ENCODE measurements at places on chromosomes 4 and X.

GRCh38 chr4:181784881-181785280, 458.3 kb upstream of the TENM3 start:
- DNase-seq, result no peak

GRCh38 chr4:36274158-36274557, 7.3 kb upstream of the DTHD1 start:
- DNase-seq, result peak; percentile 29

DNA sequence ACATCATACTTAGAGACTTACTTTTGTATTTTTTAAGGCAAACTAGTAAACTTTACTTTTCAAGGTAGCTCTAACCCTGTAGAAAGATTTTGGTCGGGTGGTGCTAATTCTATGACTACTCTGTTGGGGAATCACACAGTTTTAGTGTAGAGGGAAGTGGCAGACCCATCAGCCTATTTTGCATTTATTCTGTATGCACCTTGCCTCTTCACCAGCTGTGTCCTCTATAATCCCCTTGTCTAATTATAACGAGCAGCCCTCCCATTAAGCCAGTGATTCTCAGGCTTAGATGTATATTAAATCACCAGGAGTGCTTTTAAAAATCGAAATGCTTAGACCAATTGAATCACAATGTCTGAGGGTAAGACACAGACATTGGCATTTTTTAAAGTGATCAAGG, 78.1 kb downstream of the GALNT7 start:
- DNase-seq, result no peak

DNA sequence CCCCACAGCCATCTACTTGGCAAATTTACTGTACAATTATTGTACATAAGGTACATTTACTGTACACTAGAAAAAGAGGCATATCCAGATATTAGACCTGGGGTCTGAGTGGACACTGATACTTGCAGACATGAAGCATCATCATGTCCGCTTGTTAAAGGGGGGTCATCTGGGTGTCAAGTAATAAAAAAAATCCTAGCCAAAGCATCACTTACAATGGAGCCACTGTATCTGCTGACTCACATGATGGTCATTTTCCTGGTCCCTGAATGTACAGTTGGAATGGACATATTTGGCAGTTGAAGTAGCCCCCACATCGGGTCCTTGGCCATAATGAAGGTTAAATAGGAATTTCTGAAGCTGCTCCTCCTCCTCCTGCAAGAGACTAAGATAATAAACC, 228.8 kb downstream of the THOC2 start:
- peak; percentile 8 for DNase-seq

GRCh38 chrX:71198066-71198465, 25.0 kb upstream of the GJB1 start:
- no peak for DNase-seq

DNA sequence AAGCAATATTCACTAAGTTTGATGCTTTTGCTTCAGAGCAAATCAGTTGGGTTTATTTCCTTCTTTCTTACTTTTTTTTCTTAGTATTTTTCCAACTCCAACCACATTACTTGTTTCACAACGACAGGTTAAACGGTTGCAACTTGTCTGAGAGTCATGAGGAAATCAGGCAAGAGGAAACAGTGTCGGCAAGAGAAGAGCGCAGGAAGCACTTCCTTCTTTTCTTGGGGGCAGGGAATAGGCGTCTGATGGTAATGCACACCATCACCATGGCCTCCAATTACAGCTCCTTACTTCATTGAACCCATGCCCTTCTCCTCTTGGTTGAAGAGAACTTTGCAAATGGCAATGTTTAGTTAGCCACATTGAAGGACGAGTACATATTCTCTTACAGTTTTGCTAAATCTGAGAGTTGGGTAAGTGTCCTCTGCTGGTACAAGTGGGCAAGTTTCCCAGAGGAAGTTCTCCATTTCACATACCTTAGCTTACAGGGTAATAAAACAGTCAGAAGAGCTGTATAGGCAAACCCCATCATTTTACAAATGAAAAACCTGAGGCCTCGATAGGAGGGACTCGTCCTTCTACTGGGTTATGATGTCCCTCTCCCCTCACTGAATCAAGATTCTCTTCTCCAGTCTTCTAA, 8.3 kb upstream of the CXCL8 start:
- DNase-seq, result no peak

DNA sequence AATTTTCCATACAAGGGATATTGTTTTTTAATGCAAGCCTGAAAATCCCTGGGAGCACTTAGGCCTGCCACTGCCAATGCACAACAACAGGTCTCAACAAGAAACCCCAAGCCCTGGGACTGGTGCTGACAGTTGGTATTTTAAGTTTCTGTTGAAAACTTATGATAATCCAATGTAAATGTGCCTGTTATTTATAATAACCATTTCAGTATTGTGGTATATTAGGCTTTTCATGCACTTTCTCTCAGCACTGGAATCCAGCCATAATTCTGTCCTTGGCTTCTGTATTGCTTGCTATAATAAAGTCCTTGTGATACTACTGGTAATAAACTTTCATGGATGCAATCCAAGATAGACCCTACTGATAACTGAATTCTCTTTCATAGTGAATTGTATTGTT, 218.9 kb downstream of the PCDH7 start:
- no peak for DNase-seq

DNA sequence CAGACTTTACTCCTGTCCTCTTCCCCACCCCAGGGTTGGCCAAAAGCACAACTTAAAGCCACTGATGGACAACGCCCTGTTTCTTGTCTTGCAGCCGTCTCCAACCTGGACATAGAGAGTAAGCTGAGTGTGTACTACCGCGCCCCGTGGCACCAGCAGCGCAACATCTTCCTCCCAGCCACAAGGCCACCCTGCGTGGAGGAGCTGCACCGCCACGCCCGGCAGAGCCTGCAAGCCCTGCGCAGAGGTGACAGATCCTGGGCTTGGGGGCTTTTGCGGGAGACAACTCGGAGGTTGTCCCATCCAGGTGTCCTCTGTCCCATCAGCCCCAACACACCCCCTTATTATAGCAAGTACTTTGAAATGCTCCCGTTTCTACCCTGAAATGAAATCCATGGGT, 49.6 kb upstream of the SCML1 start:
- DNase-seq, result no peak

DNA sequence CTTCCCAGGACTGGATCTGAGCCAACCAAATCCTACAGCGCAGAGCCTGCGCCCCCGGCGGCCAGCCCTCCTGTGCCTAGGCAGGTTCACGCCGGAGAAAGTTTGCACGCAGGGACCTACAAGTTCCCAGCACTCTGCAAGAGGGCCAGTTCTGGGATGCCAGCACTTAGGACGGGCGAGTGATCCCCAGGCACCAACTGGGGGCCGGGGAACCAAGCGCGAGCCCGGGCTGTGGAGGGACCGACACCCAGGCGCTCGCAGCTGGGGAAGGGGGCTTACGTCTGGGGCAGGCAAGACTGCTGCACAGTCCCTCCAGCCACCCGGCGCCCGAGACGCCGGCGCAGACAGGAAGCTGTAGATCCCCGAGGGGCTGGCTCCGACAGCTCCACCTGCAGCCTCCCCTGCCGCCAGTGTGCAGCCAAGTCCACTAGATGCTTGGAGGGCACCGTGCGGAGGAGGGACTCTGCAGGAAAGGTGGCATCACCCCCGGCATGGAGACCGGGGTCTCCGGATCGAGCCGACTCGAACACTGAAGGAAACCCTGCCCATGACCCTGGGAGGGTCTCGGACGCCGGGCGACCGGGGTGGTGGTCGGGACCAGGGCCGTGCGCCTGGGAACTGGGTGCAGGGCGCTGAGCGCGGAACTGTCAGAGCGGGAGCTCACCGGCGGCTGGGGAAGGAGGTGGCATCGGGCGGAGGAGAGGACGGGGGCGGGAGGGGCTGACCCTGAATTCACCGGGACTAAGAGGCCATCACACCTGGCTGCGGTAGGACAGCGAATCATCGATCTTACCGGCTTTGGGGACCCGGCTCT, 566 bp downstream of the CORIN start:
- no peak for DNase-seq

DNA sequence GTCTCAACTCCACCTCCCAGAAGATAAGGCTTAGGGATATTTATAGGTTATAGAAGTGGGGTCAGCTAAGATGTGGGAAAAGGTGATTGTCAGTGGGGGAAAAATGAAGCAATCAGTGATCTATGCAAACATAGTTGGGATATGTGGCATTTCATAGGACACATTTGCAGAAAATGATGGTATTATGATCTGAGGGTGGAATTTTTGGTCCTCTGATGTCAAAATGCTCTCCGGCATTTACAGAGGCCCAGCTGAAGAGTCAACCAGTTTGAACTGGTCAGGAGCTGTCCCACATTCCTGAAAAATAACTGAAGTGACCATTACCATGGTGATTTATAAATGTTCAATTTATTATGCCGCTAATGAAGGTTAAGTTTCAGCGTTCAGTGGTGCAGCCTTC, 12.2 kb upstream of the HPGD start:
- no peak for DNase-seq

DNA sequence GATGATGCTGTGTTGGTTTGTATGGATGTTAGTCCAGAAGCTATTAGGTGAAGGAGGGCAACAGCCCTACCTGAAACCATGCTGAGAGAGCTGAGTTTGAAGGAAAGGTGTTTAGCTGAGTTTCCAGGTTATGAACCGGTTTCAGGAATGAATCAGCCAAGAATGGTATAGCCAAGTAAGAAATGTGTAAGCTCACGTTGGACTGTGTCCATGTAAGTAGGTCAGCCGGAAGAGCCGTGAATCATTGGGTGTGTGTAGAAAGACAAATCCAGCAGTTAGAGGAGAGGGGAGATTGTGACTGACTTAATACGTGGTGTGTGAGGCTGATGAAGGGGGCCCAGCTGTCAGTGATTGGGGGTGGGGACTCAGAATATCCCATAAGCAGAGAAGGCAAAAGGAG, 77.2 kb upstream of the SPIN4 start:
- DNase-seq, result peak; percentile 4

DNA sequence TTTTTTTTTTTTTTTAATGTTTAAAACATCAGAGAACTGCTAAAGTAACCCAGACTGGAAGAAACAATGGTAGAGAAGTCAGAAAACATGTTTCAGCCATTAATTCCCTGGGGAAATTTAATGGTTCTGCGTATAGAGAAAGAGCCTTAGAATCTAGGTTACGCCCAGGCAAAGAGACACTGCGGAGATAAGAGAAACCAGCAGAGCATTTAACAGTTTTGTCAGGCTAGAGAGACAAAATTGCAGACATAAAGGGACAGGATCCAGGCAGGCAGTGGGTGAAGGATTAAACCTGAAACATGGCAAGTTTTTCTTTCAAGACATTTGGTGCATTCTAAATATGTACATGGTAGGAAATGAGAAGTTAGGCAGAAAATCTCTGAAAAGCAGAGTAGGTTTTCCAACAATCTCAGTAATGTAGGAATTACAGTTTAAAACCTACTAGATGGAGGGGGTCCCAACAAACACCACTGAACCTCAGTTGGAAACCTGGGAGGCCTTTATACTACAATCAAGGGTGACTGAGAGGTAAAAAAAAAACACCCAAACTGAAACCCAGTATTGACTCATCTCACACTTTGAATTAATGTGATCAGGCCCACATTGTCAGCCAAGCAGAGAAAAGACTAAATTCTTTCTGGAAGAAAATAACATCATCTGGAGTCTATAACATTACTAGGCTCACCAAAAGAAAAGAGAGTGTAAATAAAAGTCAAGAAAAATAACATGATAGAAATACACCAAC, 254.2 kb upstream of the NWD2 start:
- no peak for DNase-seq

- peak; percentile 8 for DNase-seq
These were observed 321.0 kb upstream of the CXXC4 start for GRCh38 chr4:104815665-104816064.

- DNase-seq, result no peak
These were observed 62.0 kb downstream of the APOOL start for GRCh38 chrX:85065512-85066198.

DNA sequence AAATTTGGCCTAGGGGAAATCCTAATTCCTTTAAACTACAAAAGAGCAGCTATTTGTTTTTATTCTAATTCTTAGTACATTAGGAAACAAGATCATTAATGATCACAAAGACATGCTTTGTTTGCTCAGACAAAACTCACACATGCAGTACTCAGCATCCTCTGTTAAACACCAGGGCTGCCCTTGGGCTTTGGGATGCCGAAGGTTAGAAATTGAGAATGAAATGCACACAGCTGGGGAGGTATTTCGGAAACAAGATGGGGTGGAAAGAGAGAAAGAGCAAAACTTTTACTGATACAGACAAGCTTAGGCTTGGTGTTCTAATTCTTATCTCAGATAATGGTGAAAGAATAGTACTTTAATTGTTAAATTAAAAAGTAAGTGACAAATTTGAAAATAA, 222.6 kb downstream of the DCTD start:
- no peak for DNase-seq

DNA sequence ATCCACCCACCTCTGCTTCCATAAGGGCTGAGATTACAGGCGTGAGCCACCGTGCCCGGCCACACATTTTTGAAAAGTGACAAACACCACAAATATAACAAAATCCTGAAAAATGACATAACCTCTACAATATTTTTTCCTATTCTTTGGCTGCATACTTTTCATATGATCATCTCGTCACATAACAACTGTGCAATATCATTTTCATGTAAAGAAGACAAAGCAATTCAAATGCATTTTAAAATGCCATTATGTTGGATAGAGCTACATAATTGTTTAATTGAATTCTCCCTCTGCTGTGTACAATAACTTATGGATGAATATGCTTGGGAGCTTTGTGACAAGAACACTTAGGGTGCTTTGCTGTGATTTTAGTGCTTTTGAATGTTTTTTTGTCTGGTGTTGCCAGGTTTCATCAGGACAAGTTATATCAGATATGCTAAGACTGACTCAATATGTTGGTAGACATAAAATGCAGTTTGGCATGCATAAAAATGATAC, 132.9 kb downstream of the CHIC2 start:
- DNase-seq, result no peak

DNA sequence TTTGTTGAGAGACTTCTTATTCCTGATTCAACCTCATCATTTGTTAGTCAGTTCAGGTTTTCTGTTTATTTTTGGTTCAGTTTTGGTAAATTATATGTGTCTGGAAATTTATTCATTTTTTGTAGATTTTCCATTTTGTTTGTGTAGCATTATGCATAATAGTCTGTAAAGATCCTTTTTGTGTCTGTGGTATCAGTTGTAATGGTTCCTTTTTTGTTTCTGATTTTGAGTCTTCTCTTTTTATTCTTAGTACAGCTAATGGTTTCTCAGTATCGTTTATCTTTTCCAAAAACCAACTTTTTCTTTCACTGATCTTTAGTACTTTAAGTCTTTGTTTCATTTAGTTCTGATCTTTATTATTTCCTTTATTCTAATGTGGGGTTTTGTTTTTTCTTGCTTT, 61.4 kb downstream of the NWD2 start:
- no peak for DNase-seq

DNA sequence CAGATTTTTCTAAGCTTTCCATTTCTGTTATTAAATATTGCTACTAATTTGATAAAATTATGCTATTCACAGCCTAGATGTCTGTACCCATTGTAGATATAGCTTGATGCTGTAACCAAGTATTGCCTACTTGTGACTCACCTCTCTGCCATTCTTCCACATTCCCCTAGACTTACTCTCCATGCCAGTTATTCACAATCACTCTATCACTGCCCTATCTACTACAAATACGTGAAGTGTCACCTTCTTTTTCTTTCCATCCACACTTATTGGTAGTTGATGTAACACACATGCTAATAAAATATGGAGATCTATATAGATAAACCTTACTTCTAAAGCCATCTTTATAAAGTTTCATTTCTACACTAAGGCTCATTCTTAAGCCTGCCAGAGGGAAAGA, 179.4 kb upstream of the PACRGL start:
- DNase-seq, result peak; percentile 71

GRCh38 chr4:86816501-86817273, 32.5 kb downstream of the SLC10A6 start:
- no peak for DNase-seq

GRCh38 chrX:106037835-106038473, 573 bp downstream of the SERPINA7 start:
- no peak for DNase-seq

GRCh38 chr4:79466621-79467020, 58.6 kb upstream of the GK2 start:
- DNase-seq, result no peak
